ENCODE measurements at places on chromosomes 1 and 21. TPM values are rescaled to one million over a fixed set of nuclear protein-coding genes. Genes with fewer than 3 reads are reported as not detected.

GRCh38 chr1:36276688-36277087 lies 29.5 kb upstream of the SH3D21 start:
- no peaks in the 10 kb centered on the region for H3K27me3 ChIP-seq
- H3K4me3 ChIP-seq, result no peak overlapping the region
- H3K27ac ChIP-seq, result no peak overlapping the region
- peaks cover 24% of the 10 kb centered on the region for H3K36me3 ChIP-seq
- no peak for DNase-seq
- no peaks in the 10 kb centered on the region for H3K4me1 ChIP-seq

DNA sequence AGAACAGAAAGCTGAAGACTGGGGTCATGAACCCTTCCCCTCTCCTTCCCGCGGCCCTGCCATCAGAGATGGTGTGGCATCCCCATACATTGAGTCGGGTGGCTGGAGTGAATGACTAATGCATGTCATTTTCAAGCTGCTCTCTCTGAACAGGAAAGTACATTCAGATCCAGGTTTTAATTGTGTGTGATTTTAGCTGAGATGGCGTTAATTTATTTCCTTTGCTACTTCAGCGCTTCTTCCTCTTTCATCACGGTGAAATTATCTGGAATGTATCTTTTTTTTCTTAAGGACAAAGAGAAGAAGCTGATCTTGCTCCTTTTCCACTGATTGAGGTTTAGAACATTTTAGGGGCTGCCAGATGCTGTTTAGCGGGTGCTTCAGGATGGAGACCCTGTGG lies 8.6 kb upstream of the LRRN2 start:
- H3K27ac ChIP-seq, result no peak overlapping the region
- no peak for DNase-seq
- peaks cover 8% of the 10 kb centered on the region for H3K27me3 ChIP-seq
- no peaks in the 10 kb centered on the region for H3K4me1 ChIP-seq
- no peak overlapping the region for H3K4me3 ChIP-seq
- H3K36me3 ChIP-seq, result no peaks in the 10 kb centered on the region

- DNase-seq, result no peak
- no peaks in the 10 kb centered on the region for H3K27me3 ChIP-seq
- no peaks in the 10 kb centered on the region for H3K4me1 ChIP-seq
- no peak overlapping the region for H3K4me3 ChIP-seq
- no peaks in the 10 kb centered on the region for H3K36me3 ChIP-seq
Observed at GRCh38 chr1:196407358-196408051, 200.7 kb downstream of the KCNT2 start.

DNA sequence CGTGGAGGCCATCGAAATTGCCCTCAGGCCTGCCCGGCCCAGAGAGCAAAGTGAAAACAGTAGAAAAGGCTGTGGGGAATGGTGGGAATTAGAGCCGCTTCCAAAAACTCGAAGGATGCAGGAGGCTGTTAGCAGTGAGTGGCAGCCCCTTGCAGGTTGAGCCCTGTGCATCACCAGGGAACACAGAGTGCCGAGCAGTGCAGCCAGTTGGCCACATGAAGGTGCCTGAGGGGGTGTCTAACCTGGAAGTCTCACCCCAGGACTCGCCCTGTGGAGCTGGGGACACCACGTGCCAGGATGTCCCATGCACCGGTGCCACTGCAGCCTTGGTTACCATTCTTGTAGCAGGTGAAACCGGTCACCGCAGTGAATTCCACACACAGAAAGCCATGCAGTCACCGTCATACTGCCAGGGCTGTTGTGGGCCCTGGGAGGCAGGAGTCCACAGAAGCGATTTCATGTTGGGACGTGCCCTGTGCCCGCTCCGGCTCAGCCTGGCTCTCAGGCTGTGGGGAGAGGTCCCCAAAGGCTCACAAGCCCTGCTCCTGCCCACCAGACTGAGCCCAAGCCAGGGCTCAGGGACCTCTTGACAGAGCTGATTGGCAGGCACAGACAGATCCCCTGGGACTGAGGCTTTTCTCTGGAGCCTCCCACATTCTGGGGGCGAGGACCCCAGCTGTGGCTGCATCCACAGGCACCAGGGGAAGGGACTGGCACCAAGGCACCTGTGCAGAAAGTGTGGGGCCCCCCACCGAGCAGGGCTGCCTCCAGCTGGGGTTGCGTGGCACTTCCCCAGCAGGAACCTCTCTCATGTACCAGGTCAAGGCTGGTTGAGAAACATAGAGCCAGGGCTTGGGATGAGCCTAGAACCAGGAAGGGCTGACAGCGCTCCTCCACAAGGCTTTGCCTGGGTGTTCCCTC lies 16.7 kb upstream of the ACTRT2 start:
- H3K4me1 ChIP-seq, result no peaks in the 10 kb centered on the region
- no peak overlapping the region for H3K4me3 ChIP-seq
- no peak overlapping the region for H3K27ac ChIP-seq
- no peaks in the 10 kb centered on the region for H3K27me3 ChIP-seq

- H3K4me1 ChIP-seq, result no peaks in the 10 kb centered on the region
- no peak for DNase-seq
- H3K4me3 ChIP-seq, result no peak overlapping the region
- no peaks in the 10 kb centered on the region for H3K36me3 ChIP-seq
Observed at GRCh38 chr1:3702990-3703728, 49.1 kb upstream of the CCDC27 start.

- no peaks in the 10 kb centered on the region for H3K27me3 ChIP-seq
- H3K4me1 ChIP-seq, result no peaks in the 10 kb centered on the region
- no peak for DNase-seq
- no peak overlapping the region for H3K27ac ChIP-seq
- H3K4me3 ChIP-seq, result no peak overlapping the region
Observed at GRCh38 chr1:93331412-93331811, 14.3 kb upstream of the DR1 start.

DNA sequence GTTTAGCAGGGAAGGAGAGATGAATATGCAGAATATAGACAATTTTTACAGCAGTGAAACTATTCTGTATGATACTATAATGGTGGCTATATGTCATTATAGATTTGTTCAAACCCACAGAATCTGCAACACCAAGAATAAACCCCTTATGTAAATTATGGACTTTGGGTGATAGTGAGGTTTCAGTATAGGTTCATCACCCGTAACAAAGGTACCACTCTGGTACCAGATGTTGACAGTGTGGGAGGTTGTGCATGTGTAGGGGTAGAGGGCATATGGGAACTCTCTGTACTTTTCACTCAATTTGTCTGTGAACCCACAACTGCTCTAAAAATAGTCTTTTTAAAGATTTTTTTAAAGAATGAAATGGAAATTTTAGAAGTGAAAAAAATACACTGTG lies 29.9 kb upstream of the PRDX6 start:
- no peak overlapping the region for H3K4me3 ChIP-seq
- H3K36me3 ChIP-seq, result no peaks in the 10 kb centered on the region
- H3K27ac ChIP-seq, result no peak overlapping the region
- no peak for DNase-seq
- H3K4me1 ChIP-seq, result no peaks in the 10 kb centered on the region

GRCh38 chr1:47523835-47524215 lies 86.0 kb downstream of the FOXD2 start:
- no peak for DNase-seq
- no peaks in the 10 kb centered on the region for H3K4me1 ChIP-seq
- H3K36me3 ChIP-seq, result no peaks in the 10 kb centered on the region
- H3K27ac ChIP-seq, result no peak overlapping the region

DNA sequence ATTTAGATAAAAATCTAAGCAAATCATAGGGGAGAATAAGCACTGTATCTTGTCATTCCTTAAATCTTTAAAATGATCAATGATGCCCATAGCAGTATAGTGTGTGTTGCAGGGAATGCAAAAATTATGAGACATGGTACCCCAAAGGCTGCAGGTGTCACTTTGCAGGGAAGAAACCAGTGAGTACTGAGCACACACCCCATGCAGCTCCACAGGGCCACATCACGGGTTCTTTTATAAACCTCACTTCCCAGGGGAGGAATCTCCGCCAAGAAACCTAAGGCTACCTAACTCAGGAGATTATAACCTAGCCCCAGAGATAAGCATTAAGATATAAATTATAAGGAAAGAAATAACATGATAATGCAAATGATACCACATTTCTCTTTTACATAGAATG lies 115.6 kb downstream of the APP start:
- DNase-seq, result no peak
- no peaks in the 10 kb centered on the region for H3K36me3 ChIP-seq
- no peaks in the 10 kb centered on the region for H3K4me1 ChIP-seq
- no peak overlapping the region for H3K27ac ChIP-seq

- H3K4me3 ChIP-seq, result no peak overlapping the region
- no peaks in the 10 kb centered on the region for H3K36me3 ChIP-seq
- H3K27ac ChIP-seq, result no peak overlapping the region
- no peak for DNase-seq
- no peaks in the 10 kb centered on the region for H3K27me3 ChIP-seq
Observed at GRCh38 chr21:43287795-43288755, 119.3 kb downstream of the CRYAA start.

DNA sequence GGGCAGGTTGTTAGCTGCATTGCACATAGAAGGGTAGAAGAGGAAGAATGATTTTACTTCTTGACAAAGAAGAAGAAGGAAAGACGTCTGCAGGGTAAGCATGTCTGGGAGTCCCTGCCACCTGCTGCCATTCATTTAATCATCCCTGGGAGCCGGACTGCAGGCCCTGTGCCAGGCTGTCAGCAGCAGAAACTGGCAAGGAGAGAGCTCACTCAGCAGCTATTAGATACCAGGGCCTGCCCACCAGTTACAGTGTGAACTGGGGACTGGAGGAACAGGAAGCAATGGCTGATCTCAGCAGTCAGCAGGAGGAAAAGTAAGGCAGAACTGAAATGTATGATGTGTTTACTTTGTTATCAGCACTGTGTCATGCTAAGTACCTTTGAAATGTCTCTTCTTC lies 75.7 kb upstream of the C1orf87 start:
- no peak for DNase-seq
- no peaks in the 10 kb centered on the region for H3K4me1 ChIP-seq
- H3K4me3 ChIP-seq, result no peak overlapping the region
- H3K27me3 ChIP-seq, result no peaks in the 10 kb centered on the region
- H3K27ac ChIP-seq, result no peak overlapping the region
- H3K36me3 ChIP-seq, result no peaks in the 10 kb centered on the region

DNA sequence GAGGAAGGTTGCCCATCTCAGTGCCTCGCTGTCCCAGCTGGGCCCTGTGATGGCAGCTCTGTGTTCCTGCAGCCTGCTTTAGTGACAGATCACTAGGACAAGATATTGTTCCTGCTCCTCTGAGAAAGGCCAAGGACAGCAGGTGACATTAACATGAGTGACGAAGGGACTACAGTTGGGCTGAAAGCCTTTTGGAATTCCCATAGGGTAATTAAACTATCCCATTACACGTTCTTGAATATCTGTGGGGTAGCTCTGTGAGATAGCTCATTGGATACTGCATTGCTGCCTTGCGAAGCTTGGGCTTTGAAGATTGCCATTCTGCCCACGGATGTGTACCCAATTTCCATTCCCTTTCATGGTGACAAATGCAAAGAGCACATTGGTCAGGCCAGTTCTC lies 78.2 kb upstream of the COA6 start:
- H3K27ac ChIP-seq, result no peak overlapping the region
- peaks cover 6% of the 10 kb centered on the region for H3K27me3 ChIP-seq
- H3K36me3 ChIP-seq, result peaks cover 2% of the 10 kb centered on the region
- no peak for DNase-seq

DNA sequence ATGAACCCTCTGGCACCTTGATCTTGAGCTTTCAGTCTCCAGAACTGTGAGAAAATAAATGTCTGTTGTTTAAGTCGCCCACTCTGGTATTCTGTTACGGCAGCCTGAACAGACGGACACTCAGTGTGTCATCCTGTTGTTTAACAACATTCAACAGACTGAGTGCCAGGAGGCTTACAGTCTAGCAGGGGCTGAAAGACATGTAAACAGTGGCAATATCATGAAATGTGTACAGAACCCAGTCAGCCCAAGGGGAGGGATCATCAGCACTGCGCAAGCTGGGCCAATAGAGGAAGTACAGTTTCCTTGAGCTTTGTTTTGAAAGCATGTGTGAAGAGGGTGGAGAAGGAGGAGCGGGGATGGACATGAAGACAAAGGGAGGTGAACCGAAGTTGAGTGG lies 13.6 kb downstream of the DIP2A start:
- H3K4me1 ChIP-seq, result peaks cover 8% of the 10 kb centered on the region
- peaks cover 11% of the 10 kb centered on the region for H3K36me3 ChIP-seq
- H3K4me3 ChIP-seq, result no peak overlapping the region
- H3K27ac ChIP-seq, result no peak overlapping the region
- DNase-seq, result no peak

DNA sequence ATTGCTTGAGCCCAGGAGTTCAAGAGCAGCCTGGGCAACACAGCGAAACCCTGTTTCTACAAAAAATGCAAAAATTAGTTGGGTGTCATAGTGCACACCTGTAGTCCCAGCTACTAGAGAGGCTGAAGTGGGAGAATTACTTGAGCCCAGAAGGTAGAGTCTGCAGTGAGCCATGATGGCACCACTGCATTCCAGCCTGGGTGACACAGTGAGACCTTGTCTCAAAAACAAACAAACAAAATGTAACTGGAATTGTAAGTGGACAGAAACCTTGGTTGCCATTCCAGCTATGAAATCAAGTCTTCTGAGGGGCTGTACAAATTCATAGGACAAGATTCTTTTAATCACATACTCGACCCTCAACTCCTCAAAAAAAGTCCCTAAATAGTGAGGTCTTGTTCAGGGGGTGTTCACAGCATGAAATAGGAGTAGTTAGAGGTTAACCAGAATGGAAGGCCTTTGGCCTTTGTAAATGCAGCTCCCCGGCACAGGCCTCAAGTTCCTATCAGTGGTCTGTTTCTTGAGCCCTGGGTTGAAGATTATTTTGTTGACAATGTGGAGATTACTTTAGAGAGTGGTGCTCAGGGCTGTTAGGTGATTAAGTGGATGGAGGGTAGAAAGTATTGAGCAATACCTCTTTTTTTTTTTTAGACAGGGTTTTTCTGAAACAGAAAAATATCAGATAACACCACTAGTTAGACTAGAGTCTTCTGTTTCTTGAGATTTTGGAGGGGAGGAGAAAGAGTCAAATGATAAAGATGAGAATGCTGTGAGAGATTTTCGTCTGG lies 138.7 kb upstream of the ZNF648 start:
- no peak overlapping the region for H3K27ac ChIP-seq
- H3K4me3 ChIP-seq, result no peak overlapping the region
- no peak for DNase-seq
- H3K27me3 ChIP-seq, result peaks cover 3% of the 10 kb centered on the region
- H3K4me1 ChIP-seq, result no peaks in the 10 kb centered on the region

- H3K4me3 ChIP-seq, result no peak overlapping the region
- peaks cover 4% of the 10 kb centered on the region for H3K27me3 ChIP-seq
- no peaks in the 10 kb centered on the region for H3K4me1 ChIP-seq
- no peak overlapping the region for H3K27ac ChIP-seq
- H3K36me3 ChIP-seq, result no peaks in the 10 kb centered on the region
Observed at GRCh38 chr1:38094711-38095290, 48.2 kb upstream of the POU3F1 start.

Gene FCRLB
- not detected for total RNA-seq

Gene AMPD1
- 0.69 TPM for total RNA-seq

Gene MYBPH
- not detected for total RNA-seq

Gene PROX1
- not detected for total RNA-seq

Gene UTS2
- 8.0 TPM for total RNA-seq

Gene HPCA
- not detected for total RNA-seq

Gene PPIAL4G
- total RNA-seq, result 0.20 TPM

Gene RYR2
- total RNA-seq, result 0.02 TPM

Gene S100A9
- not detected for total RNA-seq

Gene NCAM2
- total RNA-seq, result not detected

Gene AJAP1
- total RNA-seq, result 0.37 TPM

Gene IGFN1
- not detected for total RNA-seq
